Natural killer cell (primary cell): ENCODE measurements at places on chromosomes 16 and 17. TPM values are rescaled to one million over a fixed set of nuclear protein-coding genes. Genes with fewer than 3 reads are reported as not detected.

GRCh38 chr17:80770881-80771611 is 220.6 kb upstream of the CHMP6 start:
- no peak for DNase-seq

DNA sequence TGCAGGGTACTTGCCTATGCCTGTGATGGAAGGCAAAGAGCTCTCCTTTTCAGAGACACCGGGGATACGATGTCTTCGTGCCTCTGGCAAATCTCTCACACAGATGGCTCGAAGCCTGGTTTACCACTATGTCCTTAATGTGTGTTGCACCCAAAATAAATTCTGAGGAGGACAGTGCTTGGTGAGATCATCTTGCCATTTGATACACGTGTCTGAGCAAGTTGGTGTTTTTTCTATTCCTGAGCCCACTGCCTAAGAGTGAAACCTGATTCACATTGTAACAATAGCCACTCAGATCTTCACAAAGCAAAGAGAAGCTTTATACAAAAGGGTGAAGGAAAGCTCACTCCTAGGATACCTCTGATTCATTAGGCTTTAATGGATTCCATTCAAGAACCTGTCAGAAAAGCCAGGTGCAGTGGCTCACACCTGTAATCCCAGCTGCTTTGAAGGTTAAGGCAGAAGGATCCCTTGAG is 33.1 kb upstream of the AKAP1 start:
- no peak for DNase-seq

DNA sequence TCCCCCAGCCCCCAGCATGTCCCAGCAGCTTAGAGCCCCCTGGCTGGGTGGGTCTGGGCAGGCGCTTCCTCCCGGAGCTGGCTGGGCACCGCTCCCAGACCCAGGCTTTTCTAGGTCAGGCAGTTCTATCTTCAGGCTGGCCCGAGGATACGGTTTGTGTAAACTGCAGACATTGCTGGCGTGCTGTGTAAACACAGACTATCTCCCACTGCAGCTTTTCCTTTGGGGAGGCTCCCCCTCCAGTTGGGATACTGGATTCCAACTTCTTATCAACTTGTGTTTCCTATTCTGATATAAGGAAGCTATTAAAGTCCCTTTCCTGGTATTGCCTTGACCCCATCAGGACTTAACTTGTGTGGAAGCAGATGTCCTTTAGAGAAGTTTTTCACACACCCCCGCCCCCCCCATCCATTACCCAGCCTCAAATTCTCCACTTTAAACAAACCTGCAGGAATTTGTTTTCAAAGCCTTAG is 18.3 kb upstream of the GNA13 start:
- DNase-seq, result no peak

- DNase-seq, result no peak
Measured at GRCh38 chr17:29349409-29349808, 40.8 kb upstream of the TAOK1 start.

Gene RAB37
- 184 TPM for total RNA-seq

GRCh38 chr17:80064696-80065095 is 28.3 kb downstream of the CCDC40 start:
- no peak for DNase-seq

GRCh38 chr16:67951485-67951884 is 7.6 kb upstream of the LCAT start:
- no peak for DNase-seq
